Osteoblast (primary cell): ENCODE measurements at places on chromosomes 1 and 21. TPM values are rescaled to one million over a fixed set of nuclear protein-coding genes. Genes with fewer than 3 reads are reported as not detected.
A peak's percentile ranks its signal among the peaks of the same experiment; 100 is the strongest.

DNA sequence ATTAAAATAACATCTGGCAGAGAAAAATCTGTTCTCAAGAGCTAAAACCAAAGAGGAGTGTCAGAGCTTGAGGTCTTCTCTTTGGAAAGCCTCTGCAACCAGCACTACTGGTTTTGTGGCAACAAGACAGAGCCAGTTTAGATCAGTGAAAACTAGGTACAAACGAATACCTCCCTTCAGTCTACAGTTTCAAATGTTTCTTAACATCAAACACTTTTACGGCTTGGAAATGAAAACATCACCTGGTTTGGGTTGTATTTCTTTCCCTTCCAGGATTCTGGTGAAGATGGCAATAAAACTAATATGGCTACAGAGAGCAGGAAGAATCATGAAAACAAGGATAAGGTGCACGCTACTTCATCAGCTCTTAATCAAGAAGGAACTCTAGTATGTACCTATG is 339.4 kb upstream of the ESRRG start:
- no peaks in the 10 kb centered on the region for H3K36me3 ChIP-seq
- no peak for DNase-seq

- H3K4me3 ChIP-seq = no peak overlapping the region
- DNase-seq = no peak
- no peaks in the 10 kb centered on the region for H3K4me1 ChIP-seq
- no peak overlapping the region for H3K27ac ChIP-seq
- H3K36me3 ChIP-seq = no peaks in the 10 kb centered on the region
Measured at GRCh38 chr1:4584449-4584848, 70.0 kb upstream of the AJAP1 start.

The TMCO4 gene
- 24.2 and 27.5 TPM in 2 replicates for total RNA-seq

GRCh38 chr1:41891199-41891896 is 27.4 kb downstream of the HIVEP3 start:
- H3K4me1 ChIP-seq = peaks cover 22% of the 10 kb centered on the region
- H3K36me3 ChIP-seq = no peaks in the 10 kb centered on the region
- peak overlapping the region; percentile 78 for H3K27ac ChIP-seq
- no peaks in the 10 kb centered on the region for H3K27me3 ChIP-seq

GRCh38 chr21:40253112-40253511 is 385.9 kb downstream of the PCP4 start:
- no peaks in the 10 kb centered on the region for H3K27me3 ChIP-seq
- no peaks in the 10 kb centered on the region for H3K36me3 ChIP-seq
- no peak for DNase-seq
- no peaks in the 10 kb centered on the region for H3K4me1 ChIP-seq
